Hypothalamus (tissue), 51 donors: ENCODE measurements at places on chromosomes 12 and 14.

GRCh38 chr14:105224845-105225570 is 23.3 kb upstream of the BTBD6 start:
- no peak for DNase-seq

GRCh38 chr12:75781532-75782046 is 250.0 kb downstream of the PHLDA1 start:
- DNase-seq, result no peak

DNA sequence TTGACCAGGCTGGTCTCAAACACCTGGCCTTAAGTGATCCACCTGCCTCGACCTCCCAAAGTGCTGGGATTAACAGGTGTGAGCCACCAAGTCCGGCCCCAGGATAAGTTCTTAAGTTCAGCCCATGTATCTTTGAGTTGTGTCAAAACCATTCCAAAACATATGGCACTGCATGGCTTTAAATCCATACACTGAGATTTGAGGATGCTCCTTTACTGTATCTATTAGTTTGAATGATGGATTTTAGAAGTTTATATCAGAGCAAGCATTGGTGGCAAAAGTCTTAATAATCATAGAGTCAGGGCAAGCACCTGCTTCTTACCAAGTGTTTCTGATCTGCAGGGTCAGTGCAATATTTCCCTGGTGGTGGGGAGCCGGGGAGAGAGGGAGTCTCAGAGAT is 6.1 kb downstream of the KRT6B start:
- DNase-seq, result no peak

DNA sequence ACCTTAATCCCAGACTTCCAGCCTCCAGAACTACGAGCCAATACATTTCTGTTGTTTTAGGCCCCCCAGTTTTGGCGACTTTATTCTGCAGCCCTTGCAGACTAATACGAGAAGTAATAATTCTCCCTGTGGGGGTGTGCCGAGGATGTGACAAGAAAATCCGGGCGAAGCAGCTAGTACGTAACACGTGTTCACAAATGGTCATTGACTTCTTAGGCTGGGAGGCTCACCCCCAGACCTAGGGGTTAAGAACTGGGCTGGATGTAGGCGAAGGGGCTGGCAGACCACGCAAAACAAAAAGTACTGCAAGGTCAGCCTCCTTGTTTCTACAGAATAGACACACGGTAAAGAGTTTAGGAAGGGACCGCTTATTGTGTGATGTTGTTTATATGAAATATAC is 69.8 kb upstream of the ESRRB start:
- DNase-seq, result no peak

- no peak for DNase-seq
Measured at GRCh38 chr12:82655751-82656150, 31.0 kb upstream of the TMTC2 start.

DNA sequence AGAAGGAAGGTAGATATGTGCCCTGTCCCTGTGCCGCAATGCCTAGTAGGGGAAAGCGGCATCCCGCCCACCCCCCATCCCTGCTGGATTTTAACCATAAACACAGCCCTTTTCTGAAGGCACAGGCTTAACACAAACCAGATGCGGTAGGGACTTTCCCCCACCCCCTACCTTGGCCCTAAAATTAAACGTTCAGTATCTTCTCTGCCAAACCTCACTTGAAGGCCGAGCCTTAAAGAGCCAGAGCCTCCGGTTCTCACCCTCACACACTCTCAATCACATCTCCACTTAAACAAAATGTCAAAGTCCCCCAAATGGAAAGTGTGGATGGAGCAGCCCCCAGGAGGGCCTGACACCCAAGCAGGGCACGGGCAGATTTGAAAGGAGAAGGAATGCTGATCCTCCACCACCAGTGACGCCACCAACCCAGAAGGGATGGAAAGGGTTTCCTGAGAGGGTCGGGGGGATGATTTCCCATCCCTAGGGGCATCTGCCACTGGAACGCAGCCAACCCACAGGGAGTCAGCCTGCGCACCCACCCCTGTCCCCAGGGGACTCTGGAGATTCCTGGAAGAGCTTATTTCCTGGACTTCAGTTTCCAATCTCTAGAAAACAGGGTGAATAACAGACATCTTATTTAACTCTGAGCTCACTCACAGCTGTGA is 26.4 kb downstream of the ACTN1 start:
- DNase-seq, result no peak

- peak; percentile 89 for DNase-seq
Measured at GRCh38 chr12:120361506-120362208, 7.3 kb downstream of the MSI1 start.

GRCh38 chr12:38666425-38666824 is 239.0 kb downstream of the CPNE8 start:
- DNase-seq, result no peak

DNA sequence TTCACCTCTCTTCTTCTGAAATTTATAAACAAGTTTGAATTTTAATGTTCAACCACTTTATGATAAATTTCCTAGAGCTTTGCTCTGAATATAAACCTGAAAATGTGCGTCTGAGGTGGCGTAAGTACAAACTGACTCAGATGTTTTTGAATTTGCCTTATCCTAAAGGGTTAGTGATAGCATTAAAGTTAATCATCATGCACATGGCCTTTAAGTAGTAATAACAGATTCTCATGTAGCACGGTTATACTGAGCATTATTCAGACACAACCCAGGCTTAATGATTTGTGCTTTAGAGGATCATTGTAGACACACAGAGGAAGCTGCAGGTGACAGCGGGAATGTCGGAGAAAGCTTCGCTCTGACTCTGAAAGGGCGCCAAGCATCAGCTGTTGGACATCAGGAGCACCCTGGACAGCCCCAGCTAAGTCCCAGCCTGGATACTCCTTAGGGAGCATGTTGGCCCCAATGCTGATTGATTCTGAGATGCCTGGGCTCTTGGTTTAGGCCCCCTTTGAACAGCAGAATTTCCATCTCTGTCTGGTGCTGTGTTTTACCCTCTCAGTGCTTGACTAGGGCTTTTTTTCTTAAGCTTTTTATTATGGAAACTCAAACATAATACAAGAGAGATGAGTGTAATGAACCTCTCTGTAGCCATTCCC is 91.1 kb downstream of the PLXNC1 start:
- no peak for DNase-seq

GRCh38 chr12:75207338-75208083 is 2.1 kb downstream of the KCNC2 start:
- DNase-seq, result no peak

- DNase-seq, result no peak
Measured at GRCh38 chr14:100804558-100805309, 21.2 kb upstream of the MEG3 start.

GRCh38 chr12:64682572-64683277 is 72.4 kb downstream of the RASSF3 start:
- no peak for DNase-seq

DNA sequence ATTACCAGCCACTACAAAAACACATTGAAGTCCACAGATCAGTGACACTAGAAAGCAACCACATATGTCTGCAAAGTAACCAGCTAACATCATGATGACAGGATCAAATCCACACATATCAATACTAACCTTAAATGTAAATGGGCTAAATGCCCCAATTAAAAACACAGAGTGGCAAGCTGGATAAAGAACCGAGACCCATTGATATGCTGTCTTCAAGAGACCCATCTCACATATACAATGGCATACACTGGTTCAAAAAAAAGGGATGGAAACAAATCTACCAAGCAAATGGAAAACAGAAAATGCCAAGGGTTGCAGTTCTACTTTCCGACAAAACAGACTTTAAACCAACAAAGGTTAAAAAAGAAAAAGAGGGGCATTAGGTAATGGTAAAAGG is 307.7 kb downstream of the GPHN start:
- DNase-seq, result no peak

GRCh38 chr14:61625165-61625564 is 70.1 kb upstream of the HIF1A start:
- DNase-seq, result no peak

DNA sequence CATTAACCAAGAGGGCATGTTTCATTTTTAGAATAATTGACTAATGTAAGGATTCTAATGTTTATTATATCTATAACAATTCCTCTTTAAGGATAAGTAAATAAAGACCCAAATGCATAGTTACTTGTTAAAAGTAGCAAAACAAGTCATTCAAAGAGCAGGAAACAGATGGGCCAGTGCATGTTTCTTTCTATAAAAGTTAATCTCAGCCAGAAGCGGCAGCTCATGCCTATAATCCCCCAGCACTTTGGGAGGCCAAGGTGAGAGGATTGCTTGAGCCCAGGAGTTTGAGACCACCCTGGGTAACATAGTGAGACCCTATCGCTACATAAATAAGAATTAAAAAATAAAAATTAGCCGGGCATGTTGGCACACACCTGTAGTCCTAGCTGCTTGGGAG is 391.0 kb upstream of the RGS6 start:
- no peak for DNase-seq
